ENCODE measurements at places on chromosomes 12 and 14. TPM values are rescaled to one million over a fixed set of nuclear protein-coding genes. Genes with fewer than 3 reads are reported as not detected.

Gene TAMALIN
- total RNA-seq, result 7.4 TPM

Gene PAX9
- not detected for total RNA-seq

Gene MOAP1
- total RNA-seq, result 24.6 TPM

Gene C3AR1
- 12.2 TPM for total RNA-seq

Gene PPFIA2
- total RNA-seq, result not detected

Gene HPD
- total RNA-seq, result not detected

Gene KRT85
- not detected for total RNA-seq

GRCh38 chr12:31387466-31387865 lies 61.5 kb upstream of the SINHCAF start:
- no peak for DNase-seq

DNA sequence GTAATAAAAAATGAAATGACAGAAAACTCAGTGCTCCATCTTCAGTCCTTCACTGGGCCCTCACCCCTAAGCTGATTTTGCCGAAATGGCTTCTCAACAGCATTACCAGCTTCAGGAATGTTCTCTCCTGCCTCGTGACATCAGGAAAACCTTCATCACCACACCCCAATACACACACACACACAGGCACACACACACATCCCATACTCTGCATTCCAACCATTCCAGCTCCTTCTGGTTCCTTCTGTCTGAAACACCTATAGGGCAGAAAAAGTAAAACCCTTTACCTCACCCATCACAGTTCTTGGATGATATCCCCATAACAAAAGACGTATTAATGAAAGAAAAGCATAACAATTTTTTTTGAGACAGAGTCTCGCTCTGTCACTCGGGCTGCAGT lies 75.9 kb downstream of the CCDC60 start:
- DNase-seq, result no peak

- peak; percentile 19 for DNase-seq
These were observed 79.9 kb upstream of the KCNA1 start for GRCh38 chr12:4829793-4830162.

DNA sequence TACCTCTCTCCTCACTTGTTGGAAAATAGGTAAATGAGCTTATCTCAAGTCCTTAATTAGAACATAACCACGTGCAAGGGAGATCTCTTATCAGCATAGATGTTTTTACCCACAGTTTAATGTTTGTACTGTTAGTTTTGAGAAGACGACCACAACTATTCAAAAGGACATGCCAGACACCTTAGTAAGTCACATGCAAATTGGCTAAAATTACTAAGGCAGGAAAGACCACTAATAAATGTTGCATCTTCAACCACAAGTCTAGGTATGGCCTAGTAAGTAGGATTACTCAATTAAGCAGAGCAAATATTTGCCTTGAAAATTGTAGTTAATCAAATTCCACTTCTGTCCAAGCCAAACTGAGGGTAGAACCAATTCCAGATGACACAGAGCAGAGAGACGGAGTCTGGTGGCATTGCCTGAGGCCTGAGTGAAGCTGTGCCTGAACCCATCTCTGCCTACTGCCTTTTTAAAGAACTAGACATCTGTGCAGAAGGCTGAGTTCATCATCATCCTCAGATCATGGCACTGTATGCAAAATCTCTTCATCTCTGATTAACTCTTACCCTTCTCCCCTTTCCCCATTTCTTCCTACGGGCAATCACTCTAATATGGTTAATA lies 29.7 kb upstream of the CHST11 start:
- DNase-seq, result no peak

DNA sequence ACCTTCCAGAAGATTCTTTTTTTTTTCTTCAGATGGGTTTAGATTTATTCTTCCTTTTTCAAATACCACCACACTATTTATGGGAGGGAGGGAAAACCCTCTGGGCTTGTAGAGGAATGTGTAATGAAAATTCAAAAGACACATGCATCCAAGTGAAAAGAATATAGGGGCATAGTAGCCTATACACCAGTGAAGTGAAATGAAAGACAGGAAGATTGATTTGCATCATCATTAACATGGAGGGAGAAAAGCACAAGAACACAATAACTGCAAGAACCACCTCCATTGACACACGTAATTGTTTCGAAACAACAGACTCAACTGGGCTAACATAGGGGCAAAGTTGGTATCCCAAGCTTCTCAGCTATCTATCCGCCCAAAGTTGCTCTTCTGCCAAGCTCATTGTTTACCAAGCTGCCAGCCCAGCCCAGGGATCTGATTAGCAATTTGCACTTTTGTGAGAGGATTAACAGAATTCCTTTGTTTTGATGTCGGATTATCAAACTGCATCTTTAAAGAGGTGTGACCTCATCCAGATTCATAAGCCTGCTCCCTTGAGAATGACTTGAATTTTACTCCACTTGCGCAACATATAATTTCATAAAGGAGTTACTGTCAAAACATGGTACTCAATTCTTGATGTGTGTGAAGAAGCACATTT lies 430.5 kb upstream of the SOX5 start:
- DNase-seq, result no peak

GRCh38 chr14:106562451-106562850 lies 1036.1 kb downstream of the TMEM121 start:
- DNase-seq, result no peak

- DNase-seq, result no peak
These were observed 739 bp upstream of the PPP2R5E start for GRCh38 chr14:63543826-63544406.

GRCh38 chr12:9144730-9145106 lies 29.0 kb upstream of the A2M start:
- no peak for DNase-seq

- DNase-seq, result no peak
These were observed 36.3 kb downstream of the TTLL5 start for GRCh38 chr14:75697386-75697785.

Measured in activated CD4-positive, alpha-beta memory T cell treated with anti-CD3 and anti-CD28 coated beads, Interleukin-2, amount 10 ng/mL, durations not matched to agents 7 days and 5 days (primary cell).